Activated T-cell treated with anti-CD3 and anti-CD28 coated beads for 24 hours (primary cell): ENCODE measurements at places on chromosomes 3 and 15.

DNA sequence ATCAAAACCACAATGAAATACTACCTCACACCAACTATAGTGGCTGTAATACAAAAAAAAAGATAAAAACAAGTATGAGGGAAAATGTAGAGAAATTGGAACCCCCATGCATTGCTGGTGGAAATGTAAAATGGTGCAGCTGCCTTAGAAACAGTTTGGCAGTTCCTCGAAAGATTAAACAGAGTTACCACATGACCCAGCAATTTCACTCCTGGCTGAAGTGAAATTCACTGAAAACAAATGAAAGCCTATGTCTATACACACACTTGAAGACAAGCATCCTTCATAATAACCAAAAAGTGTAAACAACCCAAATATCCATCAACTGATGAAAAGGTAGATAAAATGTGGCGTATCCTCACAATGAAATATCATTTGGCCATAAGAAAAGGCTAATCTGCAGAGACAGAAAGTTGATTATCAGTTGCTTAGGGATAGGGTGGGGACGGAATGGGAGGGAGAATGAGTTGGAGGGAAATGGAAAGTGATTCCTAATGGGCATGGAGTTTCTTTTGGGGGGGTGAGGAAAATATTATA, 20.1 kb upstream of the RASA2 start:
- DNase-seq, result no peak

GRCh38 chr3:113981803-113982202, 34.0 kb downstream of the ZDHHC23 start:
- DNase-seq, result no peak

GRCh38 chr3:13547591-13548371, 1.1 kb upstream of the FBLN2 start:
- no peak for DNase-seq

- DNase-seq, result no peak
Measured at GRCh38 chr3:13821126-13821525, 58.7 kb downstream of the WNT7A start.

GRCh38 chr3:58868097-58868779, 181.6 kb downstream of the CFAP20DC start:
- no peak for DNase-seq

DNA sequence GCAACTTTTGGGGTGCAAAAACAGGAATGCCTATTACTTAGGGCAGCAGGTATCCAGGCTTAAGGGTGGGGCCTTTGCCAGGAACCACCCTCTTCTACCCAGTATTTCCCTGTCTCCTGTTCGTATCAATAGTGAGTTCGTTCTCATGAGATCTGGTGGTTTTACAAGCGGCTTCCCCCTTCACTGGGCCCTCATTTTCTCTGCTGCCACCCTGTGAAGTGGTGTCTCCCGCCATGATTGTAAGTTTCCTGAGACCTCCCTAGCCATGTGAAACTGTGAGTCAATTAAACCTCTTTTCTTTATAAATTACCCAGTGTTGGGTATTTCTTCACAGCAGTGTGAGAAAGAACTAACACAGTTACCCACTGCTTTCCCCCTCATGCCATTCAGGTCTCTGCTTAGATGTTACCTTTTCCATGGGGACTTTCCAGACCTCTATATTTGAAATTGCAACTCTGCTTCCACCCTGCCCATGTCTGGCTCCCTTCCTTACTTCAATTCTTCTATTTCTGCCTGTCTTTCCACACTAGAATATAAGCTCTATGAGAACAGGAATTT, 23.9 kb upstream of the TRA2B start:
- no peak for DNase-seq

GRCh38 chr3:54822206-54822605, 105.7 kb downstream of the LRTM1 start:
- DNase-seq, result no peak

- no peak for DNase-seq
Measured at GRCh38 chr3:108486941-108487340, 23.5 kb downstream of the MYH15 start.

DNA sequence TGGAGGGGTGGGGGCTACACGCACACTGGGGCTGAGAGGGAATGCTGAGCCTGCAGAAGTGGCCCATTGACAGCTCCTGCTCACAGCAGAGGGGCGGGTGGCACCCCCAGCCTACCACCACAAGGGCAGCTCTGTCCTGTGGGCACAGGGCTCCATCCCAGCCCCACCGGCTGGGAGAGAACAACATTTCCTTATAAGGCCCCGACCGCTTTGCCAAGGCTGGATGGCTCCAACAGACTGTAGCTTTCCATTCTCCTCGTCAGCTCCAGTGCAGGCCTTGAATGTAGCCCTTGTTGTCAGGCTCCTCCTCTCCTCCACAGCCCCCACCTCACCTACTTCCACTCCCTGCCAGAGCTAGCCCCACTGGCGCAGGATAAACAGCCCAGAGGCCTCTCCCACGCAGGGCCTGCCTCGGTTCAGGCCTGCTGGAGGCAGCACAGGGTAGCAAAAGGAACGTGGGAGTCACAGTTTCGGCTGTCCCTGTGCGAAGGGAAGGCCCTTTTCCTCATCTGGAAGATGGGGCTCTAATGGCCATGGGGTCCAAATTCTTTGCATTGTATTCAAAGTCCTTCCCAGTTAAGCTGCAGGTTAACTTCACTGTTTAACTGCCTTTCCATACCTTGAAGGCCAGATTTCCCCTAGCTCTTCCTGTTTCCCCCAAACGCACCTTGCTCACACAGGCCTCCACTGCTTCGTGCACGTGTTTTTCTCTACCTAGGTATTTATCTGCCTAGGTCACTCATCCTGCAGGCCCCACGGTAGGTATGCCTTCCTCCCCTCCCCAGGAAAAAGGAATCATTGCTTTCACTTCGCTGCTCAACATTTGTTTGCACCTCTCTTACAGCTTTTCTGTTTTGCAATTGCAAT, 101.6 kb upstream of the LPP start:
- no peak for DNase-seq

- DNase-seq, result no peak
Measured at GRCh38 chr15:39269352-39269751, 311.5 kb upstream of the THBS1 start.

DNA sequence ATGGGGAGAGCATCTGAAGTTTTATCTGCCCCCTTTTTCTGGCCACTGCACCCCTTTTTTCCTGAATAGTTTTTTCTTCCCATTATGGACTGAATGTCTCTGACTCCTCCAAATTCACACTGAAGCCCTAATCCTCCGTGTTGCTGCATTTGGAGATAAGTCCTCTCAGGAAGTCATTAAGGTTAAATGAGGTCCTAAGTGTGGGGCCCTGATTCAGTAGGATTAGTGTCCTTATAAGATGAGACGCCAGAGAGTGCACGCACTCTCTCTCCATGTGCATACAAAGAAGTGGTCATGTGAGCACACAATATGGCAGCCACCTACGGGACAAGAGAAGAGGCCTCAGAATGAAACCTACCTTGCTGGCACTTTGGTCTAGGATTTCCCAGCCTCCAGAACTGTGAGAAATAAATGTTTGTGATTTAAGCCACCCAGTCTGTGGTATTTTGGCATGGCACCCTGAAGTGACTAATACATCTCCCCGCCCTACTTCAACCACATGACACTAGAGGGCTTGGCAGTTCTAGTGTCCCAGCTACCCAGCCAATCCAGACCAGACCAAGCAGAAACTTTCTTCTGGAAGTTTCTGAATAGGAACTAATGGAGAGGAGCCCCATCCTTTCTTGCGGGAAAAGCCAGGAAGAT, 191.3 kb downstream of the PDE8A start:
- no peak for DNase-seq

GRCh38 chr15:35963326-35963725, 417.4 kb upstream of the DPH6 start:
- no peak for DNase-seq

DNA sequence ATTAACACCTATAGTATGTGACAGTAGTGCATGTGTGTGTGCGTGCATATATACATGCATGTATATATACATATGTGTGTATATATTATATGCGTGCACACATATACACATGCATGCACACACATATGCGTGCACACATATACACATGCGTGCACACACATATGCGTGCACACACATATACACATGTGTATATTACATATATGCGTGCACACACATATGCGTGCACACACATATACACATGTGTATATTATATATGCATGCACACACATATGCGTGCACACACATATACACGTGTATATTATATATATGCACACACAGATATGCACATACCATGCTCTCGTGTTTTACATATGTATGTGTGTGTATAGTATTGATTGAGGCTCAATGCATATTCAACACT, 42.0 kb upstream of the MAP3K13 start:
- no peak for DNase-seq

DNA sequence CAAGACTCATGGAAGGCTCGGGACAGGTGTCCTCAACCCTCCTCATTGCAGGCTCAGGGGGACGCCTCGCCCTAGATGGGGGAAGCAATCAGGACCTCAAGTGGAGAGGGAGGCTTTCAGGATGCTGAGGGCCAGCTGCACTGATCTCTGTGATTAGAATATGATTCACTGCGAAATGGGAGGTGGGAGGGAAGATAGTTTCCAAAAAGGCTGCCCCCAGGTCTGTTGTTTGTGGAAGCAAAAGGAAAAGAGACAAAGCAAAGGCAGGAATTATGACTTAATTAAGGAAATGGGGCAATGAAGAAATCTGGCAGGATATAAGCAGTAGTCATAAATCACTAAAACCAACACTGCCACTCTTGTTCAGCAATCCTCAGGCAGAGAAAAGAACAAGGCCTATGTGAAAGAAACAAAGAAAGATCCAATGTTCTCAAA, 85.6 kb upstream of the ABHD17C start:
- DNase-seq, result no peak

DNA sequence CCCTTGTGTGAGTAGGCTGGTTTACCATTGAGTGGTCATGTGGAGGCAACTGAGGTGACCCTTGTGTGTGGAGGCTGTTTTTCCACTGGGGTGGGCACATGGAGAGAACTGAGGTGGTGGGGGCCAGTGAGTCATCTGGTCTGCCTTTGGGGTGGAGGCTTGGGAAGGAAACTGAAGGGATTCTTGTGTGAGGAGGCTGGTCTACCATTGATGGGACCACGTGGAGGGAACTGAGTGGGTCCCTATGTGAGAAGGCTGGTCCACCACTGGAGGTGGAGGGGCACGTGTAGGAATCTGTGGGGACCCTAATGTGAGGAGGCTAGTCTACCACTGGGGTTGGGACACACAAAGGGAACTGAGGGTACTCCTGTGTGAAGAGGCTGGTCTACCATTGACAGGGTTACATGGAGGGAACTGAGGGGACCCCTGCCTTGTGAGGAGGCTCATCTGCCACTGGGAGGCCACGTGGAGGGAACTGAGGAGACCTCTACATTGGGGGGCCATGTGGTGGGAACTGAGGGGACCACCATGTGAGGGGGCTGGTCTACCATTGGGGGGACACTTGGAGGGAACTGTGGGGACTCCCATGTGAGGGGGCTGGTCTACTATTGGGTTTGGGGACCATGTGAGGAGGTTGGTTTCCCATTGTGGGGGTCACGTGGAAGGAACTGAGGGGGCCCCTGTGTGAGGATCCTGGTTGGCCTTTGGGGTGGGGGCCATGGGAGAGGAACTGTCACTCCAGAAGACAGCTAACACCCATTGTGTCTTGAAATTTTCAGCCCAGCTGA, 164.5 kb downstream of the WNT7A start:
- no peak for DNase-seq

GRCh38 chr15:38424101-38424552, 29.8 kb upstream of the FAM98B start:
- no peak for DNase-seq

DNA sequence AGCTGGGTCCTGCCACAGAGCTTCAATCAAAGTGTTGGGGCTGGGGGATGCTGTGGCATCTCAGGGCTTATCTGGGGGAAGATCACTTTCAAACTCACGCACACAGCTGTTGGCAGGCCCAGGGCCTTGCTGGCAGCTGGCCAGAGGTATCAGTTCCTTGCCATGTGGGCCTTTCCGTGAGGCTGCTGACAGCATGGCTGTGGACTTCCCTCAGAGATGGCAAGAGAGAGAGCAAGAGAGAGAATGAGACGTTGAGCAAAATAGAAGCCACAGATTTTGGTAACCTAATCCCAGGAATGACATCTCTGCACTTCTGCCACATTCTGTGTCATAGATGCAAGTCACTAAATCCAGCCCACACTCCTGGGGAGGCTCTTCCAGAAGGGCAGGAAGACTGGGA, 91.0 kb downstream of the TPRG1 start:
- DNase-seq, result no peak

GRCh38 chr3:174322789-174323188, 536.3 kb upstream of the NAALADL2 start:
- no peak for DNase-seq

- no peak for DNase-seq
Measured at GRCh38 chr3:53074366-53074696, 28.5 kb upstream of the SFMBT1 start.

DNA sequence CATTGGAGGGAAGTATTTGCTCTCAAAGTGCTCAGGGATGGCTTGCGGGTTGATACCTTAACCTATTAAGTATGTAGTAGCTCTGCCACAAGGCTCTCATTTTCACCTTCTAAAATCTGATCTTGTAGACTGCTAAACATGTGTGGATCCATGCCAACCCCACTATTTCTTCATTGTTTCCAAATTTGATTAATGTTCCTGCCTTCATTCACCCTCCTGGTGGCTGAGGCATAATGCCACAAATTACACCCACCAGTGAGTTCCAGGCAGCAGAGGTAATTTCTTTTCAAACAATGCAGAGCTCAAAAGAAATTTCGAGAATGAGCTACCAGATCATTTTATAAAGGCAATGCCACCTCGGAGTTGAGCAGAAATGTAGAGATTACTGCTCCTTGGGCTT, 71.0 kb downstream of the EDEM1 start:
- DNase-seq, result no peak

DNA sequence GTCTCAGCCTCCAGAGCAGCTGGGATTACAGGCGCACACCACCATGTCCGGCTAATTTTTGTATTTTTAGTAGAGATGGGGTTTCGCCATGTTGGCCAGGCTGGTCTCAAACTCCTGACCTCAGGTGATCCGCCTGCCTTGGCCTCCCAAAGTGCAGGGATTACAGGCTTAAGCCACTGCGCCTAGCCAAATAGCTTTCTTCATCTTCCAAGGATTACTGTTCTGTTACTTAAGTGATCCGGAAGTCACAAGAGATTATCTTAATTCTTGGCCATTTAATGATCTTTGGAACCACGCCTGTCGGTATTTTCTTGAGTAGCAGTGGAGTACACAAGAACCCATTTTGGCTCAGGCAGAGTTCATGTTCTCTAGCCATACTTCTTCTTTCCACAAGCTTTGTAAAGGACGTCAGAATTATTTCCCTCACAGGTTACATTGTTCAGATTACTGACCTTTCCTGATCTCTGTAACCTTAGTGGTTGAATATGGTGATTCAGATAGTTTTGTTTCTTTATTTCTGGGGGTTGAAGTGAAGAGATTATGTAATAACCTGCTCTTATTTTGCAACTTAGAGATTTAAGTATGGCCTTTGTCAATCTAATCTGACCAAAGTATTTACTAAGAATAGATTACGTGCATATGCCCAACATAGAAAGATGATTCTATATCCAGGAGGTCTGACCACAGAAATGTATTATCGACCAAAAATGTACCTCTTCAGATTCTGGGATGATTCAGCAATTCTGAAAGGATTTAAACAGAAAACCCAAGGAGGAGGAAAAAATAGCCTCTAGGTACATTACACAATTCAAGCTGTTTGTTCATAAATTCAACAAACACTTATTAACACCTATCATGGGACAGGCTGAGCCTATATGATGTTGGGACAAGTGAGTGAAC, 132.2 kb downstream of the GREM1 start:
- DNase-seq, result no peak
